Muscle of leg (tissue), 16 donors: ENCODE measurements at places on chromosomes 5 and 9.
A peak's percentile ranks its signal among the peaks of the same experiment; 100 is the strongest.

DNA sequence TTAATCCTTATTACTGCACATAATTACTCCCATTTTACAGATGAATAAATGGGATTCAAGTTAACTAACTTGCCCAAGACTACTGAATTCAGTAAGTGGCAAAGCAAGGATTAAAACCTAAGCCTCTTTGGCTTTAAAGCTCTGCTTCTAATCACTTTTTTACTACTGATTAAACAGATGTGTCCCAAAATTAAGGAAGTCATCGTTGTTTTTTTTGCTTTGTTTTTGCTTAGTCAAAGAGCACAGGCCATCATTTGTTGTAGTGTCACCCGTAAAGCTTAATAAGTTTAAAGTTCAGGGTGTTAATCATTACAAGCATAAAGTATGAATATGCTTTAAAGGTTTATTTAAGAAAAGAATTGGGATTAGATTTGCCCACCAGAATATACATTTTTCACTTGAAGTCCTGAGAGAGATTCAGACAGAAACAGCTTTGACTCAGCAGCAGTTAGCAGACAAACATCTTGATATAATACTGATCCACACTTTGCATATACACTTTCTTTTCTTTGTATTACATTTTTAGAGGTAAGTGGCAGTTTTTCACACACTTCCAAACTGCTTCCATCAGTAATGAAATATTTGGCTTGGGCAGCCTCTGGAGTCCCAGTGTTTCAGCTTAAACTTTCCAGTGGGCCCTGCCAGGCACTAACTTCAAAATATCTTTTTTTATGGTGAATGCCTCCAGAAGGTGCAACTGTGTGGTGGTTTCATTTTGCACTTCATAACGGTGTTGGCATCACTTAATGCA lies 52.7 kb downstream of the PIK3R1 start:
- peak; percentile 70 for DNase-seq

GRCh38 chr9:72276429-72276828 lies 88.6 kb downstream of the ZFAND5 start:
- no peak for DNase-seq

- DNase-seq: no peak
Observed at GRCh38 chr5:115440782-115441451, 103.7 kb downstream of the FEM1C start.

GRCh38 chr5:131142970-131143617 lies 22.0 kb downstream of the HINT1 start:
- DNase-seq: no peak

DNA sequence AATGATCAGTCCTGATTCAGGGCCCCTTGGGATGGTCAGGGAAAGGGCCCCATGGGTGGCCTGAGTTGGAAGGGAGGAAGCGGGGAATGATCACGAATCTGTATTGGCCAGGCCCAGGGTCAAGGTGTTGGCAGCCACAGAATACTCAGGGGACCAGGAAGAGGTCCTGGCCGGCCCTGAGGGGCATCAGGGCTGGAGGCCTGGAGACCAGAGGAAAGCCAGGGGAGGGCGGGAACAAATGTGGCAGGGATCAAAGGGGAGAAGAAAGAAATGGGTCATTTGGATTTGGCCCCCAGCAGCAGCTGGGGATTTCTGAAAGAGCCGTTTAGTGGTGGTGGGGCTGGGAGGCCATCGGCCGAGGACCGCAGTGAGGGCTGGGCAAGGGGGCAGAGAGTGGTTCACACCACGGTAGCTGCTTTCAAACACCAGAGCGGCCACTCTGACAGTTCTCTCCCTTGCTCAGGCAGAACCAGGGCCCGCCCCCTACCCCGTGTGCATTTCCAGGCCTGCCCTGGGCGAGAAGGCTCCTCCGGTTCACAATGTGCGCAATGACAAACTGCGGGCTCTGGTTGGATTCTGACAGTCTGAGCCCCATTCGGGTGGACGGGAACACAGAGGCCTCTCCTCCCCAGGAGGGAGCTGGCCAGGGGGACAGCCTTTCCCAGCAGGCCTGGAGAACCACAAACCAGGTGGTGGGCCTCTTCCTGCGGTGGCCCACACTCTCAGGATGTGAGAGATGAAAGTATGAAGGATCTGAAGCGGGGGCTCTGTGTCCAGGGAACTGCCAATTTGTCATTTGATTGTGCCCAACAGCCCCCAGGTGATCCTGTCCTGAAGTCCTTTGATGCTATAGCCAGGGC lies 220.3 kb upstream of the IER5L start:
- DNase-seq: no peak

DNA sequence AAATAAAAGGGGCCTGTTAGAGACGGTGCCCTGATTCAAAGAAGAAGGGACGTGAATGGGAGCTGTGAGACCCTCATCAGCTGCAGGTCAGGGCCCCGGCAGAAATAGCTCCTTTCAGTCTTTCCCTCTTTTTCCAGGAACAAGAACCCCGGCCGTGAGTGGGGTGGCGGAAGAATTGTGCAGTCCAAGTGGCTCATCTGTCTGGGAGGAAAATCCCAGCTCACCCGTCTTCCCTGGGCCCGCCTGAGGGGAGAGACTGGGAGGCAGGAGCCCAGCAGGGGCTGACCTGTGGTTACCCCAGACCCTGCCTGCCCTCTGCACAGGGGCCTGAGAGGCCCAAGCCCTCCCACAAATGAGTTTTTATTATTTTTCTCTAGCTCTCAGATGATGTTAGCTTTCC lies 24.8 kb upstream of the CSF1R start:
- DNase-seq: peak; percentile 6
